Endothelial cell (in vitro differentiated cells): ENCODE measurements at places on chromosomes 2 and 18. TPM values are rescaled to one million over a fixed set of nuclear protein-coding genes. Genes with fewer than 3 reads are reported as not detected.

- peaks cover 22% of the 10 kb centered on the region for H3K27me3 ChIP-seq
- H3K4me3 ChIP-seq = no peak overlapping the region
- DNase-seq = no peak
- H3K4me1 ChIP-seq = peaks cover 10% of the 10 kb centered on the region
- H3K36me3 ChIP-seq = no peaks in the 10 kb centered on the region
These were observed 255.7 kb downstream of the CELF4 start for GRCh38 chr18:37309861-37310260.

- H3K27ac ChIP-seq = no peak overlapping the region
- H3K4me3 ChIP-seq = no peak overlapping the region
- H3K4me1 ChIP-seq = no peaks in the 10 kb centered on the region
- DNase-seq = no peak
- H3K27me3 ChIP-seq = no peaks in the 10 kb centered on the region
- H3K36me3 ChIP-seq = no peaks in the 10 kb centered on the region
These were observed 548.3 kb upstream of the VWC2L start for GRCh38 chr2:213862407-213863076.

- H3K27ac ChIP-seq = no peak overlapping the region
- no peak for DNase-seq
- peaks cover 1% of the 10 kb centered on the region for H3K27me3 ChIP-seq
- H3K4me3 ChIP-seq = no peak overlapping the region
- peaks cover 11% of the 10 kb centered on the region for H3K4me1 ChIP-seq
These were observed 136.1 kb downstream of the GCA start for GRCh38 chr2:162480067-162480466.

DNA sequence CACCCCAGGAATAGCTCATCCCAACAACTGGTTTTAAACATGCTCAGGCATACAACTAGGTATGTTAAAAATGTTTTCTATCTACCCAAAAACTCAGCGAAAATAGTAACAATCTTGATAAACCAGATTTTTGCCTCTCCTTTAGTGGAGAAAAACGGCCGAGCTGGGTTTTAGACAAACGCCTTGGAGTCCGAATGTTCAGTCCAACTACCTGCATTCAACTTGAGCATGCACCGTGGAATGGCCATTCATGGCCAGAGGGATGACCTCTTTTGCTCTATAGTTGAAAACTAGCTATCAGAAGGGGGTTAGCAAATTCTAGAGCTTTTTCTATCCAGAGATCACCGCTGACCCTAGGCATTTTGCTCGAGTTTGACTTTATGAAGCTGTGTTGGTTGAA, 30.8 kb downstream of the PDIA6 start:
- H3K4me1 ChIP-seq = no peaks in the 10 kb centered on the region
- H3K27ac ChIP-seq = no peak overlapping the region
- DNase-seq = no peak
- no peak overlapping the region for H3K4me3 ChIP-seq
- H3K27me3 ChIP-seq = no peaks in the 10 kb centered on the region

Gene FBXO41
- 2.1 TPM for total RNA-seq

Gene GPR39
- total RNA-seq = 0.62 TPM
